ENCODE measurements at places on chromosomes 12 and 14. TPM values are rescaled to one million over a fixed set of nuclear protein-coding genes. Genes with fewer than 3 reads are reported as not detected.

The ACSS3 gene
- total RNA-seq = 6.9 TPM

The MYG1 gene
- 27.0 TPM for total RNA-seq

The FGFR1OP2 gene
- total RNA-seq = 32.2 TPM

The TAS2R30 gene
- total RNA-seq = 10.1 TPM

The CLEC2D gene
- total RNA-seq = 9.1 TPM

The OTX2 gene
- total RNA-seq = 0.25 TPM

The SLC22A17 gene
- total RNA-seq = 155 TPM

The MYL2 gene
- total RNA-seq = not detected

The ZNF10 gene
- total RNA-seq = 26.3 TPM

The HSP90B1 gene
- total RNA-seq = 162 TPM

The POU6F1 gene
- total RNA-seq = 11.3 TPM

The ZFYVE1 gene
- total RNA-seq = 12.3 TPM

The SLC25A21 gene
- total RNA-seq = 0.25 TPM

The RNF212B gene
- total RNA-seq = not detected

The ADAMTS20 gene
- 0.25 TPM for total RNA-seq

The CLEC4E gene
- total RNA-seq = not detected

The TMEM52B gene
- 0.25 TPM for total RNA-seq

The METTL25 gene
- total RNA-seq = 12.3 TPM
